ENCODE measurements at places on chromosomes 2 and 18. TPM values are rescaled to one million over a fixed set of nuclear protein-coding genes. Genes with fewer than 3 reads are reported as not detected.

The PIAS2 gene
- total RNA-seq, result 27.1 TPM

The MAB21L4 gene
- not detected for total RNA-seq

The RNF103 gene
- 15.7 TPM for total RNA-seq

The ANO7 gene
- total RNA-seq, result 1.6 TPM

The NT5DC4 gene
- total RNA-seq, result not detected

The LIMS3 gene
- 4.5 TPM for total RNA-seq

The MGAT4A gene
- 0.17 TPM for total RNA-seq

The DES gene
- total RNA-seq, result 863 TPM

- DNase-seq, result no peak
Measured at GRCh38 chr18:76619261-76619620, 124.2 kb upstream of the ZNF516 start.

DNA sequence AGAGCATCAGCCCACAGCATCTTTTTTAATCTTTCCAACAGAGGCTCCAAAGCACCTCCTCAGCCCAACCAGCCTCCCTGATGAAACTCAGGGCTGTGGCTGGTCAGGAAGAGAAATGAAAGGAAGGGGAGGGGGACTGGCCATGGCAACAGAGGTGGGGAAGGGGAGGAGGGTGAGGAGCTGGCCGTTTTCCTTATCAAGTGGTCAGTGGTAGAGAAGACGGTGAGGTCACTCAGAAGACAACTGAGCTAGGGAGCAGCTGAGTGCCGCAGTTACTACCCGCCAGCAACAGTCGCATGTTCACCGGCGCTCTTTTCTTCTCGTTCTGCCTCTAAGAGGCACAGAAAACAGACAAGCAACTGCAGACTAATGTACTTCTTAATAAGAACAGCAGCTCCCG is 97.4 kb downstream of the AFF3 start:
- no peak for DNase-seq

GRCh38 chr2:111654829-111655228 is 229.2 kb downstream of the ANAPC1 start:
- no peak for DNase-seq

GRCh38 chr2:172046080-172046678 is 39.1 kb upstream of the DLX1 start:
- DNase-seq, result no peak

GRCh38 chr18:27235218-27235870 is 50.2 kb upstream of the CHST9 start:
- DNase-seq, result no peak

- DNase-seq, result no peak
Measured at GRCh38 chr18:25288340-25288938, 63.5 kb downstream of the ZNF521 start.

- no peak for DNase-seq
Measured at GRCh38 chr2:167345559-167345958, 457.3 kb downstream of the XIRP2 start.

DNA sequence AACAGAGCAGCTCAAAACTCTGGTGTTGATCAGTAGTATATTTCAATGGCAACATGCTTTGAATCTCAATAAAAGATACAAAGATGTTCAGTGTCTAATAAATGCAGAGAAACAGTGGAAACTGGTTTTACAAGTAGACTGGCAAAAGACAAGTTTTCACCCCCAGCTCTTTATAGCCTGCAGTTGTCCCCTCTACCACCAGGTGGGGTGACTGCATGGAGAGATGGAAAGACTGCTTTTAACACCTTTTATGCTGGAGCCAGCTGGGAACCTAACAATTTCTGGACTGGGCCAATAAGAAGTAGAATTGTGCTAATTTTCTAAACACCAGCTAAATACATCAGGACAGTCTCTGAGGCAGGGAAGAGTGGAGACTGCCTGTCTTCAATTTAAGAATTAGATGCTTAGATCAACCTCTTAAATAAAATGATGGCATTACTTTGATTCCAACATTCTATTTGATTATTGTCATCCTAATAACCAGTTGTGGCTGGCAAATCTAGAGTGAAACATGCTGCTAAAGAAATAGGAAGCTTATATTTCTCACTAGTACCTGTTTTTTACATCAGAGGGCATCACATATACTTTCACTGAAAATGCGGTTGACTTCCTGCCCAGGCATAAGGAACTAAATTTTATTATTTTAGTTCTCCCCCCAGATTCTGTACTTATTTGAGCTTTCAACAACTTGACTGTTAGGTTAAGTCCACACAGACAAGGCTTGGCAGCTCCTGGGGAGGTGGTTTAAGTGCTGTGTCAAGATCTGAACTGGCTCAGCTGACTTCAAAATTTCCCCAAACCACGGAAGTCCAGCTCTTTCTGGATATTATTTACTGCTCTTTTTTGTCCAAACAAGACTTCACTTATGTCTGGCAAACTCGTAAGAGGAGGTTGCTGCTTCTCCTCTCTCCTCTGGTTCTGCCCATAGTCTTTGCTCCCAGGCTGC is 140.5 kb downstream of the TPGS2 start:
- DNase-seq, result peak; percentile 66

DNA sequence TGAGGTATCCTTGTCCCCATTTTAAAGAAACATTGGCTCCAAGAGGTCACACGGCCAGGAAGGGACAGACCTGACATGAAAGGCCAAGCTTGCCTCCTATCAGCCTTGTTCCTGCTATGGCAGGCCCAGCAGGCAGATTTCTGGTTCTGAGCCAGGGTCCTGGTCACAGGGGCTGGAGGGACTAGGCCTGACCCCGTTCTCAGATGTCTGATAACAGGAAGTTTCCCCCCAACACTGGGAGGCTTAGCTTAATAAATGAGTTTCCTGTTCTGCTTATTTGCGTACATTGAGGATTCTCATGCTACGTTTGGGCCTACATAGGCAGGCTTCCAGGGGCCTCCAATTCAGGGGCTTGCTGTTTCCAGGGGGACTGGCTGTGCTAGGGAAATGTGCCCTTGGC is 107.8 kb upstream of the LTBP1 start:
- no peak for DNase-seq

DNA sequence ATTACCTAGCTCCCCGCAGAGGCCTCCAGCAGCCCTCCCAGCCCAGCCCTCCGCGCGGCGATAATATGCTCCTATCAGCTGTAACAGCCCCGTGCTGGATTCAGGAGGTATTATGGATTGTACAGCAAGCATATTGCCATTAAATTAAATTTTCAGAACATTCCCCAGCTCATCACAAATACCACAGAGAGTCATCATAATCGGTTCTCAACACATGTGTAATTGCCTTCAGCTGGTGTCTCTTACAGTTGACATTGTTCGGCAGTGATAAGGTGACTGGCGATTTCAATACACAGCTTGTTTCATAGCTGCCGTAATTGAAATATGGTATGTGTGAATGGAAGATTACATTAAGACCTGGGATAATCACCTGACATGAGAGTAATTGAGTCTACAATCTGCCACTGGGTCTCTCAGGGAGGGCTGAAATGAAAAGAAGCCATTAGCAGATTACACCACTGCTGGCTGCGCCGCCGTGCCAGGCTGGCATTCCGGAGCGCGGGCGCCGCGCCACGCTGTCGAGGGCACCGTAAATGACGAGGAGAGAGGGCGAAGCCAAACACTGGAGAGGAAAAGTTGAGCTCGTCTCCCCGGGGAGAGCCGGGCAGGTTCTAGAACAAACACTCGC is 549.4 kb upstream of the SALL3 start:
- no peak for DNase-seq

DNA sequence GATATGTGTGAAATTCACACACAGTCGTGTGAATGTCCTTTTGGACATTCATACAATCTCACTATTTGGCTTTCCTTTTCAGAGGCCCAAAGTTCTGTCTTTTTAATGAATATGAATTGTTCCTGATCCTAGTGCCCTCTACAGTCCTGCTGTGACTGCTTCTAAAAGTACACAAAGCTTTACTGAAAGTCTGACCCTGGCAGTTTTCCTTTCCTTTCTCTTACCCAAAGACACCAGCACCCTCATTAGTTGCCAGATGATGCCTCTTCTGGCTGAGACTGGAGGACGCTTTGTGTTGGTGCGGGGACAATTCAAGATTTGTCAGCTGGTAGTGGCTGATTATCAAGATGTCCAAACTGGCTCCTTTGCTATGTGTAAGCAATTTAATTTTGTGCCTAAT is 81.8 kb upstream of the CDCA7 start:
- peak; percentile 4 for DNase-seq

- DNase-seq, result no peak
Measured at GRCh38 chr18:43797347-43797746, 520.1 kb upstream of the SYT4 start.

DNA sequence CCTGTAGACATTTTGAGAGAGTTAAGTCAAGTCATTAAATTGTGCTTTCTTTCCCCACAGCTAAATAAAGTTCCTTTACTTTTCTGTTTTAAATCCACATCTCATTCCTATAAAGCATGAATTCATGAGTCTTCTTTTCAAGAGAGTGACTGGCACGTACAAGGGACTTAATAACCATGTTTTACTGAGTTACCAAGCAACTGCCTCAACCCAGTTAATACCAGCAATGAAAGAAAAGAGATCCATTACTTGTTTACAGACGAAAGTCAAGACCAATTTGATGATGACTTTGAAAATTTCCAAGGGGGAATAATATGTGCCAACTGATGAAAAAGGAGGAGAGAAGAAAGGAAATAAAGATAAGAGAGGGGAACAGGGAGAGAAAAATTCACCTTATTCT is 1082.5 kb upstream of the GYPC start:
- no peak for DNase-seq

- no peak for DNase-seq
Measured at GRCh38 chr2:240124651-240125030, 11.5 kb downstream of the COPS9 start.

GRCh38 chr2:112884869-112885505 is 26.0 kb upstream of the IL37 start:
- peak; percentile 21 for DNase-seq

DNA sequence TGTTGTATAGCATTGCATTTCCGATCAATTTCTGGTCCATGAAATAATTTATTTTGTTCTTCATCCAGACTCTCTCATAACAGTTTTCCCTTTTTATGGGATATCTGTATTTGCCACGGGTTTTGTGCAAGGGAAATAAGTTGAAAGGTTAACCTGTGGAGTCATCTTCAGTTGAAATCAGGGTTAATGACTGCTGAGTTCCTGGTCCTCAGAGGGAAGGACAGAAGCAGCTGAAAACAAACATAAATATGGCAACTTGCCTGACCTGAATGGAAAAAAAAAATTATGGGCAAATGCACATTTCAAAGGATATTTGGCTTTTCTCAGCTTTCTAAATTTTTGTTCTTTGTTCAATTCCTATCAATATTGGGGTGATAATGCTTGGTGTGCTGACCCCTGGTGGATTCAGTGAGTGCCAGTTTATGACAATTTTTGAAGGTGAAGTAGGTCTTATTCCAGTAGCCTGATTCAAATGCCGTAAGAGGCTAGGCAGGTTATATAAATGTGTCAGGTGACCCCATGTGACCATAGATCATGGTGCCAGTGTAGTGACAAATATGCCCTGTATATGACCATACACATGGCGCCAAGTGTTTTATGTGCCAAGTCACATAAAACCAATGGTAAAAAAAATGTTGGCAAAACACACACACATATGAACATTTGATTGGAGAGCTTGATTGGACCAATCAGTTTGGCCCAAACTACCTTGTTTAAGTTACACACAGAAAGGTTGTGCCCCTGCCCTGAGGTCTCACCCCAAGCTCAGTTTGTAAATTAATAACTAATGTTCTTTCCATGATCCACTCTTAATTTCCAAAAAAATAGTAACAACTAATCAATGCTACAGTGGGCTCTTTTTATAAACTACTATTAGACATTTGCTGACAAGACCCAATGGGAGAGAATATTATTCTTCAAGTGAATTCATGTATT is 47.6 kb upstream of the FAM124B start:
- peak; percentile 25 for DNase-seq

- no peak for DNase-seq
Measured at GRCh38 chr2:6657855-6658254, 207.9 kb downstream of the CMPK2 start.

DNA sequence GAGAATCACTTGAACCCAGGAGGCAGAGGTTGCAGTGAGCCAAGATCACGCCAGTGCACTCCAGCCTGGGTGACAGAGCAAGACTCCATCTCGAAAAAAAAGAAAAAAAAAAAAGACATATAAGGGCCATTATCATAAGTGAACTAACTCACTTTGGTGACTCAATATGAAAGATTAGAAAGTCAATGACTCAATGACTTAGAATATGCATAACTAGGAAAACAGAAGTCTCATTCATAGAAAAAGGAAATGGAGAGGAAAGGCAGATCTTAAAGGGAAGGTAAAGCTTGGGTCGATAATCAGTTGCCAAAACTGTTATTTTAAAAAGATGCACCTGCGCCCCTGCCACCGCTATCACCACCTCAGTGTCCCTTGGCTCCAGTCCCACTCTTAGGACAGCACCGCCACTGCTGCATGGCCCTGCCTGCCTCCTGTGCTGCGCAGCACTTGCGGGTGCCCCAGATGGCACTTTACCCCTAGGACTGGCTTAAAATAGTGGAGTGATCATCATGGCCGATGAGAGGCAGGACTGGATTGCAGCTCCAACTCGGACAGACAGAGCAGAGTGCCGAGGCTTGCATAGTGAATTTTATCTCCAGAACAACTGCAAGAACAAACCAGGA is 54.7 kb downstream of the INO80D start:
- DNase-seq, result peak; percentile 46

DNA sequence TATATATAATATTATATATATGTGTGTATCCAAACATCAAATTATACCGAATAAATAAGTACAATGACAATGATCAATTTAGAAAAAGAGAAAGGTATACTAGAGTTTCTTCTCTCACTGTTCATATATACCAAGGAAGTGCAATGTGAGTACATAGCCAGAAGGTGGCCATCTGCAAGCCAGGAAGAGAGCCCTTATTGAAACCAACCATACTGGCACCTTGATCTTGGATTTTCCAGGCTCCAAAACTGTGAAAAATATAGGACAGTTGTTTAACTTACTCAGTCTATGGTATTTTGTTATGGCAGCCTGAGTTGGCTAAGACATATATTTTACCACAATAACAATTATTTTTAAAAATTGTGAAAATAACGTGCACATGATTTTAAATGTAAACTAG is 1490.2 kb upstream of the SLC39A10 start:
- DNase-seq, result peak; percentile 39

GRCh38 chr2:71340176-71340575 is 8.6 kb downstream of the ZNF638 start:
- no peak for DNase-seq

DNA sequence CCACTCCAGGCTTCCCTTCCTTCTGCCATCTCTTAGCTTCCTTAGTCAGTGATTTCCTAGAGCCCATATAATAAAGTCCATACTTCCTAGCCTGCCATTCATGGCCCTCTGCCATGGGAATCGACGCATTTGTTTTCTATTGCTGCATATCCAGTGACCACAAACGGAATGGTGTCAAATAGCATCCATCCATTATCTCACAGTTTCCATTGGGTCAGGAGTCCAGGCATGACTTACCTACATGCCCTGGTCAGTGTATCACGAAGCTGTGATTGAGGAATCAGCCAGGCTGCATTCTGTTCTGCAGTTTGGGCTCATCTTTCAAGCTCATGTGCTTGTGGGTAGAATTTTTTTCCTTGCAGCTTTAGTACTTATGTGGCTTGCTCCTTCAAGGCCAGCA is 209.7 kb upstream of the EPAS1 start:
- DNase-seq, result no peak

GRCh38 chr2:40325116-40325515 is 126.8 kb downstream of the SLC8A1 start:
- no peak for DNase-seq
